Left renal pelvis (tissue), 4 donors: ENCODE measurements at places on chromosomes 13 and 19.

DNA sequence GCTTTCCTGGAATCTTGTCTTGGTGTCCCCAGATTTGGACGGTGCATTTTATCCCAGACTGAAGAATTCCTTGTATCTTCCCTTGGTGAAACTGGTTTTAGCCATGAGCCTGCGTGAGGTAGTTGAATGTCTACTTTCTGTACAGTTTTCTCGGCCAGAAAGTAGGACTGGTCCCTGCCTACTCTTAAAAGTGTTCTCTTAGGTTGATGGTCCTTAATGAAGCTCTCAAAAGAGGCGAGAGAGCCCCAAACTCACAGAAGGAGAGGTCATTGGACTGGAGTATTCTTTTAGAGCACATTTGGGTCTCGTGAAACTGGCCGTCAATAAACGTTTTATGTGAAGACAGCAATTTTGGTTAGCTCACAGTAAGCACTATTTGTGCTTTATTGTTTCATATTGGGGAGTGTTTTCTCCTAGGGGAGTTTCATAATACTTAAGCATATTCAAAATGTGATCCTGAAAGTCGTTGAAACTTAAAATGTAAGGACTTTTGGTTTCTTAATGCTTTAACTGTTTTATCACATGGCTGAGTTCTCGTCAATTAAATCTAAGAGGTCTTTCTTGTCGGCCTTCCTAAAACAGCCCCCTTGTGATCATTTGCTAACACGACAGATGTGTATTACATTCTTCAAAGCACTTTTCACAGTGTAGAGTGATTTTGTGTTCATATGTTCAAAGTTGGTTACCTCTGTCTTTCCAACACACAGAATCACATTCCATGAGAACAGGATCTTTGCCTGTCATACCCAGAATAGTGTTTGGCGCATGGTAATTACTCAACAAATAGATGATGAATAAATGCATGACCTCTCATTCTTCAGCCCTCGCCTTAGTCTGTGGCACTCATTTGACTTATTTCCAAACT lies 889 bp downstream of the GTF2F2 start:
- no peak for DNase-seq

GRCh38 chr13:53474878-53475277 lies 446.3 kb downstream of the OLFM4 start:
- no peak for DNase-seq

DNA sequence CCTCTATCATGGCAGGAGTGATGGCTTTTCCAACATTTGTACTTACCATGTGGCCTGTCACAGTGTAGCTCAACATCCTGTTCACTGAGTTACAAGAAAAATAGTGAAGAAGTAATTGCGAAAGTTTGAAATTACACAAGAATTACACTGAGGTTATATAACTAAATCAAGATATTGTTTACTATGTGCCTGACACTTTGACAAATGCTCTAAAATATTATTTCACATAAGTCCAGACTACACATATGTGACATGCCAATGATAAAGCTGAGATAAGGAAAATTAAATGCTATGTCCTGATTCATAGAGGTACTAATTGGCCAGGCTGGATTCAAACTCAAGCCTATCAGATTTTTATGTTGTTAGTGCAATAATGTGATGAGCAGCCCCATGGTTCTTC lies 451.7 kb downstream of the PCDH9 start:
- DNase-seq: no peak

- DNase-seq: no peak
Observed at GRCh38 chr19:55384131-55384919, at the start of gene TMEM238. TSS of gene TMEM238 (minus strand) at chr19:55384292. CDS start at chr19:55384259, 33 bp downstream.

- peak; percentile 63 for DNase-seq
Observed at GRCh38 chr13:66665991-66666390, 564.1 kb downstream of the PCDH9 start.

- DNase-seq: no peak
Observed at GRCh38 chr19:40954573-40954972, 36.5 kb upstream of the CYP2B6 start.

GRCh38 chr13:108360139-108360538 lies 90.6 kb downstream of the TNFSF13B start:
- no peak for DNase-seq

DNA sequence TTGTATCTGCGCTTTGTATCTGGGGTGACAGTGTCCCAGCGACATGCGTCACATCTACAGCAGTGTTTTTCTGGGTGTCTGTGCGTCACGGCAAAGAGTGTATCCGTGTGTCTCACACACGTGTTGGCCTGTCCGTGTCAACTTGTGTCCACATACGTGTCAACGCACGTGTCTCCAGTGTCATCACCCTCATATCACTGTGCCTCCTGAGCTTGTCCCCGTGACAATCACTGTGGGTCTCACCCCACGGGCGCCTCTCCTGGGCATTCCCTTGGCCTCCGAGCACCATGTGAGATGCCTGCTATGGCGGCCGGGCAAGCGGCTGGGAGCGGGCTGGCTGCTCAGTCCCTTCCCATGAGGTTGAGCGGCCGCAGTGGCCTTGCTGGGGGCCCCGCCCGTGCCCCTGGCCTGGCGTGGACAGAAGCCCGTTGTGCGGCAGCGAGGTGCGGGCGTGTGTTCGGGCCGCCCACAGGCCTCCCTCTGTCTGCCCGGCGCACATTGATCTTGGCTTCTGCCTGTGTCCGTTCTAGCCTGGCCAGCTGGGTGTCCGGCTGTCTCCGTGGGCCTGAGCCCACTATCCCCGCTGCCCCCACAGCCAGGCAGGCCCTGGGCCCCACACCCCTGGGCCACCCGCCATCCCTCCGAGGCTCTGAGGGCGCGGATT lies 6.4 kb downstream of the NFIX start:
- no peak for DNase-seq

- no peak for DNase-seq
Observed at GRCh38 chr13:41520660-41521630, 63.6 kb downstream of the RGCC start.

DNA sequence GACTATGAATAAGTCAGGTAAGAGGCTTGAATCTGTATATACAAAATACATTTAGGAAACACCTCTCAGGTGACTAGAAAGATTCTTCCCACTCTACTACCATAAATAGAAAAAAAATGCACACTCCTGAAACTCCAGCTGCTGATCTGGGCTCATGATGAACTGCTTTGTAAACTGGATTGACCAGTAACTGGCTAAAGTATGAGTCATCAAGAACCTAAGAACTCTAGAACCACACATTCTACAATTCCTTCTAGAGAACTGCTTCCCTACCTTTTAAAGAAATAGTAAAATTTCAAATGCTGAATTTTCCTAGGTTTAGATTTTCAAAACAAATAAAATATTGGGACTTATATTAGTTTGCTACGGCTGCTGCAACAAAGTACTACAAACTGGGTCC lies 55.2 kb downstream of the ELF1 start:
- no peak for DNase-seq

DNA sequence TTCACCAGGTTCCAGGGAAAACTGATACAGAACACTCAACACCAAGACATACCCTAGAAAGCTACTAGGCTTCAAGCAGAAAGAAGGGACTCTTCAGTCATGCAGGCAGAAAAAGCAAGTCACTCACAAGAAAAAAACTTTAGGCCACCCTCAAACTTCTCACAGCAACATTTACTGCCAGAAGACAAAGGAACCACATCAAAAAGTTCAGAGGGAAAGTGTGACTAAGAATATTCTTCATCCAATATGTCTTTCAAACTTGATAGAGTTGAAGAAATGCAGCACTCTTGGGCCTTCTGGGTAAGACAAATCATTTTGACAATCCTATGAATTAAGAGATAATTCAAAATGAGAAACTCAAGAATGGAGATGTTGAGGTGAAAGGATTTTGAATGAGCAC lies 7.7 kb downstream of the DZIP1 start:
- DNase-seq: no peak

DNA sequence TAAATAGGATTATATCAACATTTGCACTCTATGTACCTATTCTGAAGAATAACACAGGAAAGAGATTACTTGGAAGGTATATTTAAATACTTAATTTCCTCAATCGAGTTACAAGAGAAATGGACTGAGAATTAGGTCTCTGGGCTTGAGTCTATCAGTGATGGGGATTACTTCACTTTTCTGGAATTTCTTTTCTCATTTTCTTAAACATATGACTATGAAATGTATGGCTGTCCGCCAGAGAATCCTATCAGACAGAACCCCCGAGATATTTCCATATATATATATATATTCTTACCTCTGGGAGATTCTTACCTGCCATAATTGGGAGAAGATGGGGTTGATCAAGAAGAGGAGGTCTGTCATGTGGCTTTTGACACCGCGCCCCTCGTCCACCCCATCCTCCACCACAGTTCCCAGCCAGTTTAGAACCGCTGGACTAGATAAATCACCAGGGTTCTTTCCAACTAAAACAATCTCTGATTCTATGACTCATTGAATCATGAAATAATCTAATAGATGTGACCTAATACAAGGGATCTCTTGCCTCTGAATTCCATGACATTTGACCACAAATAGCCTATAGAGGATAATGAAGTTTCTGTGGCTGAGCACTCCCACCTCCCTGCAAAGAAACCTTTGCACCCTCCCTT lies 231.3 kb downstream of the TBC1D4 start:
- DNase-seq: no peak

DNA sequence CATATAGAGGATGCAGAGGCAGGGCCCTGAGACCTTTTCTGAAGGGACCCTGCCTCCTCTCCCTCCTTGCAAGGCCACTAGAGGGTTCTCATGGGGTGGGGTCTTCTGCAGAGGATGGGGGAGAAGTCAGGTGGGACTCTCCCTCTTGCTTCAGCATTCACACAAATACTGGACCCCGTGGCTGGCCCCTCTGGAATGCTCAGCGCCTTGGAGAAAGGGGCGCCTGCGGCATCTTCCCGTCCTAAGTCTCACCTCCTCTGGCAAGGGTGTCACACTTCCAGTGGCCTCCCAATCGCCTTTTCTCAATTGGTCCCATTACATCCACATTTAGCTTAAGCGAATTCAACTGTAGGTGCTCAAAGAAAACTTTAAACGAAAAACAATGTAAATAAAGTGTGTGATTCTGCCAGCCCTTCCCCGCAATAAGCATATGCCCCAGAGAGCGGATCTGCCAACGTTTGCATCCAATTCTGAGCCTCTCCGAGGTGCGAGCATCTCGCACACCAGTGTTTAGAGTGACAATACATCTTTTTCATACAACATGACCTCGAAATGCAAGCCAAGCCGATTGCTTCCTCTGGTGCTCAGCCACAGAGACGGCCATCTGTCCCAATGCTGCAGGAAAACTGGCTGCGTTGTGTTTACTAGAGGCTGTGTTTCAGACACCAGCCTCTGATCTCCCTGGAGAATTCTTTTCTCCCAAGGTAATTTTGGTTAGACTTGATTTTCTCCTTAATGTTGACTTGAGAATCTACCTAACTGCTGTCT lies 69.1 kb upstream of the WASF3 start:
- DNase-seq: no peak

GRCh38 chr19:28489776-28490175 lies 723.2 kb downstream of the UQCRFS1 start:
- no peak for DNase-seq

- no peak for DNase-seq
Observed at GRCh38 chr13:108957369-108958012, 328.1 kb downstream of the MYO16 start.

GRCh38 chr13:111654531-111654930 lies 334.1 kb downstream of the TEX29 start:
- no peak for DNase-seq

- no peak for DNase-seq
Observed at GRCh38 chr13:63551731-63552130, 2136.1 kb upstream of the PCDH20 start.
